Posterior cingulate gyrus (tissue), 11 donors: ENCODE measurements at places on chromosomes 2 and 18.

GRCh38 chr2:142136571-142136970 lies 5.8 kb upstream of the LRP1B start:
- DNase-seq: no peak

GRCh38 chr2:142874293-142874814 lies 3.1 kb upstream of the KYNU start:
- no peak for DNase-seq

DNA sequence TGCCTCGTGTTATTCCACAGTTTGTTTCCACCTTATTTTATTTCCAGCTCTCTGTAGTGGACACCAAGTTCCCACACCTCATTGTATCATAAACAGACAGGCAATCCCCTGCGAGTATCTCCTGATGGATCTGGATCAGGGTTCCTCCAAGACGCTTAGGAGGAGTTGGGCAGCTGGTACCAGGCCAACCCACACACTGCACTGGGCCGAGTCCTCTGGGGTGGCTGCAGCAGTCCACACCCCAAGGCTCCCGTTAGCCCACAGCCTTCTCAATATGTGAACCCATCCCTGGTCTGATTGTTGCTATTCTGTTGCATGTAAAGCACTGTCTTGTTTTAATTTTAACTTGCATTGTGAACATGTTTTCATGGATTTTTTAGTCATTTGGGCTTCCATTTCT lies 178.8 kb upstream of the RAB6C start:
- no peak for DNase-seq

DNA sequence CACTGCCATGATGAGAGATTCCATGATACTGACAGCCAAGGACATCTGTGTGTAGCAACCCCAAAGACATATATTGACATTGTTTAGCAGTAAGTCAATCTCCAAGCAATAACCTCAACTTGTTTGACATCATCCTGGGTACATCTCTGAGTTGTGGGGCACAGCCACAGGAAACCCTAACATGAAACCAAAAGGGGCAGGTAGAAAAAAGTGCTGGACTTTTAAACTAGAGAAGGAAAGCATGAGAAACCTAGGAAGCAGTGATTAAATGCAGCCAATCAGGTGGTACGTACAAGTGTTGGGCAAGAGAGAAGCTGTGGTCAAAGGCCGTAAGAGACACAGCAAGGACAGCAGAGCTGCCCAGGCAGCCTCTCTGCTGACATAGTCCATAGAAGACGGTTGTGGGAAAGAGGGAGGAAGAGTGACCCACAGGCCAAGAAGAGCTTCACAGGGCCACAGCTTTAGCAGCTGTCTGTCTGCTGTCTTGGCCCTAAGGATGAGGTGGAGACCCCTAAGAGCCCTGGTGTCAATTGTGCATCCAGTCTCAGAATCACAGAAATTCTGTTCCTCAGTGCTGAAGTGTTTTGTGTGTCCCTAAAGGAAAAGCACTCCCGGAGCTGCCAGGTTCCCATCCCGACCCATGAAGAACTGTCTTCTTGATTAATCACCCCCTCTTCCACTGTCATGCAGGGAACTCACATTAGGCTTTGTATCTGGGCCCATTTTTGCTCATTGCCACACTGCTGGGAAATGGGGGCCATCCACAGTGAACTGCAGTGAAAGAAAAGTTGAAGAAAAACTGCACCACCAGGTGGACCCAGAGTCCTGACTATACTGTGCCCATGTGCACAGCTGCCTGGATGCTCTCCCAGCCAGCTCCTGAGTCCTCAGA lies 25.4 kb upstream of the CHN1 start:
- DNase-seq: peak; percentile 34

DNA sequence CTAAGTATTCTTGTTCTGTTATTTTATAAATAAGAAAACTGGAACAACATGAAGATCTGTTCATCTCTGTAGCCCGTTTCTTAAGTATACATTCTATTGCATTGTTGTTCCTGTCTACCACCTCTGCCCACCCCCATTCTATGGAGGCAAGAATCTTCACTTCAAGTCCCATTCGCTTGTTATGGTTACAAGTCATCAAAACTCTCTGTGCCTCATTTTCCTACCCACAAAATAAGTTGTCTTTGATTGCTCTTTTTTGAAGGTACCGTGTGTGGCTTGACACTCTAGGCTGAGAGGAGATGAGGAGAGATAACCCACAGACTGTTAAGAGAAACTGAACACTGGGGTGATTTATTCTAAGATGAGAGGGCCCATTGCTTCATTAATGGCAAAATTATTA lies 2.9 kb upstream of the EVA1A start:
- no peak for DNase-seq

GRCh38 chr2:207847807-207848544 lies 78.3 kb upstream of the FZD5 start:
- DNase-seq: no peak

DNA sequence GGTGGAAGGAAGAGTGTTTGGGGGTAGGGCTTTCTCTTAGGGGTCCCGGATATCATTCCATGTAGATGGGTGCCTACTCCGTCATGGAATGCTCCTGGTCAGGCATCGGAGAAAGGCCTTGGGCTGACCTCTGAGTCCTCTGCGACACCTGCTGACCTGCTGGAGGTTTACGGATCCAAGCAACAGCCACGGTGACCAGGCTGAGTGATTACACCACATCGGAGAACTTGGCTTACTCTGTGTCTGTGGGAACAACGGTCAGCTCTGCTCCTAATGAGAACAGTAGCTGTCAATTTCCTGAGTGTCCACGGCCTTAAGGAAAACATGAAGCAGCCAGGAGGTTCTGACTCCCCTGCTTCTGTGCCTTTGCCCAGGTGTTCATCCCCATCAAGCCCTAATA lies 73.2 kb downstream of the TNP1 start:
- DNase-seq: no peak

DNA sequence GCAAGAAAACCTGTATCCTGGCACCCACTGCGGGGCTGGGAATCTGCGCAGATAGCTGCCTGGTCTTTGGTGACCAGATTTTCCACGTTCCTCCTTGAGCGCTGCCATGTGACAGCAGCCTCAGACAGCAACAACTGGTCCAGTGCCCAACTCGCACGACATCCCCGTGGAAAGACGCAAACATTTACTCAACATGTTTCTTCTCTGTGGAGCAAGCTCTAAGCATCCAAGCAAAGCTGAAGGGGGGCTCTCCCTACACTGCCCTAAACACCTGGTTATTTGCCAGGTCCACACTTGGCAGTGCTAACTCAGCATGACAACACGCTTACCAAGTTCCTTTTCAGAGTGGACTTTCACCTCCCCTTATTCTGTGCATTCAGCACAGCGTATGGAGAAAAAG lies 11.3 kb downstream of the ZNF516 start:
- DNase-seq: peak; percentile 56

DNA sequence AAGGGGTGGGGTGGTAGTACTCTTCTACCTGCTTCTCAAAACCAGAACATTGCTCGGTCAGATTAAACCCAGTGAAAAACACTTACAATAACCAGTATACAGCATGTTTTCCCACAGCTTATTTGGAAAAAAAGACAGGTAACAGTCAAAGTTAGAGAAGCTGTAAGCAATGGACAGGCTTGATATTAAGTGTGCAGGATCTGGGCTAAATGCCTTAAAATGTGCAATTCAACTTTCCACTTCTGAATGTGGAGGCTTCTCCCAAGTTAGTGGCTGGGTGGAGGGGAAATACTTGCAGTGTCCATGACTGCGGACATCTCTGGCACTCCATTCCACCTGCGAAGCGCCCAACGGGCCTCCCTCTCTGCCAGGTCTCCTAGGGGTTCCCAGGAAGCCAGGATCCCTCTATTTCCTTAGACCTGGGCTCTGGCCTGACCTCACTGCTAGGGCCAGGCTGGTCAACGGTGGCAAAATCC lies 5.3 kb downstream of the ZEB2 start:
- no peak for DNase-seq

GRCh38 chr18:51726614-51727013 lies 529.1 kb upstream of the MEX3C start:
- DNase-seq: no peak

DNA sequence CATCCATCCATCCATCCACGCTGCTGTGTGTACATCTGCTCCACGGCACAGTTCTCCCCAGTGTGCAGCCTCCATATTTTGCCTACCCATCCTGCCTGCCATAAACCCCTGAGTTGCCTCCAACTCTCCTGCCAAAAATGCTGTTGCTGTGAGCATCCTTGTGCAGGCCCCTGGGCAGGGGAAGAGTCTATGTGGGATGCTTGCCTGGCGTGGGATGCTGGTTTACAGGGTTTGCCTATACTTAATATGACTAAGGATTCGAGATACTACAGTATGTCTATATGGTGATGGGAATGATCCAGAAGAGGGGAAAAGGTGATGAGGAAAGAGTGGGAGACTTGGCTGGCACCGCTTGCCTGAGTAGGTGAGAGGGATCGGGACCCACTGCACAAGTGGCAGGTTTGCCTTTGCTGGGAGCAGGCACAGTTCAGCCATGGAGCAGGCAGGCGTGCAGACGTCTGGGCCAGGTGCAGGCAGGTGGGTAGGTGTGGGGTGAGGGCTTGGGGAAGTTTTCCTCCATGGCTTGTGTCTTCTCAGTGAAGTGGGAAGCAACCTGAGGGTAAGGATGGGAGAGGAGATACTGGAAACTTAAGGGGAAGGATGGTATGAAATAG lies 30.2 kb upstream of the FAHD2A start:
- DNase-seq: no peak

- DNase-seq: peak; percentile 26
These were observed 90.1 kb downstream of the NFATC1 start for GRCh38 chr18:79485788-79486355.

- no peak for DNase-seq
These were observed 86.8 kb downstream of the SEMA4F start for GRCh38 chr2:74740741-74741431.

DNA sequence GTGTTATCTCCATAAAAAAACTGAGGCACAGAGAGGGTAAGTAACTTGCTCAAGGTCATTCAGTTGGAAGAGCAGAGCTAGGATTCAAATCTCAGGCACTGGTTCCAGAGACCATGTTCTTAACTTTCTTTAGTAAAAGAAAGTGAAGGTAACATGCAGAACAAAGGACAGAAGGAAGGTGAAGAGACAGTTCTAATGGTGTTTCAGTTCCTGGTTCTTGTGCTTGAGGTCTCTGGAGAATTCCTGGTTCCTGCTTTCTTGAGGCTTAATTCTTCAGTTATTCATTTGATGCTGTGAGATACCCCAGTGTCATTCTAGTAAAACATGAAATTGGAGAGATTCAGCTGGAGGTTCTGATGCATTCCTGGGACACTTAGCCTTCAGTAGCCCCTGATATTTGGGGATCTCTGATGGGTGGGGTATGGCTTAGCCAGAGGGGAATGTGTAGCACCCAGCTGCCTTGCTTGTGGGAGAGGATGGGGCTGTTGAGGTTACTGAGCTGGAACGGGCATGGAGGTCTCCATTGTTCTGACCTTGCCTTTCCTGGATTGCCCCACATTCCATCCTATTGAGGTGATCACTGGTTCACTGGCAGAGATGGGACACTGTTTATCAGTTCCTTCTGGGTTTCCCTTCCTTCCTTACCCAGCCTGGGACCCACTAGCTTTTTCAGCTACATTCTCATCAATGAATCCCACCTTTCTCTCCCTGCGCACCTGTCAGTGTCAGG lies 46.8 kb downstream of the SEMA4F start:
- DNase-seq: no peak

DNA sequence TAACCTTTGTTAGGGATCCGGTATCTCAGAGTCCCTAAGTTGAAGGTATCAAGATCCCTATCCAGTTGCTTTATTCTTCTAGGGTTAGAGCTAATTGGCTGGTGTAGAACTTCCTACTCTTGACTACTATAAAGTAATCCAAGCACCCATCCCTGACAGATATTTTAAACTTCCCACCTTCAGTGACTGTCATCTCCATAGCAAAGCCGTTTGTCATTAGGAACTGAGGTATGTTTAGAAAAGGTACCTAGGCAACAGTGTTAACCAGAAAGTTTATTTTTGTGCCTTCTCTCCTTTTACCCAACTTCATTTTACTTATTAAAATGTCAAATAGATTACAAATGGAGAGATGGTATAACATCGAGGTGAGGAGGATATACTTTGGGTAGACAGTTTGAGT lies 4.5 kb downstream of the FAM117B start:
- no peak for DNase-seq

GRCh38 chr2:23220513-23221094 lies 164.4 kb upstream of the KLHL29 start:
- no peak for DNase-seq

DNA sequence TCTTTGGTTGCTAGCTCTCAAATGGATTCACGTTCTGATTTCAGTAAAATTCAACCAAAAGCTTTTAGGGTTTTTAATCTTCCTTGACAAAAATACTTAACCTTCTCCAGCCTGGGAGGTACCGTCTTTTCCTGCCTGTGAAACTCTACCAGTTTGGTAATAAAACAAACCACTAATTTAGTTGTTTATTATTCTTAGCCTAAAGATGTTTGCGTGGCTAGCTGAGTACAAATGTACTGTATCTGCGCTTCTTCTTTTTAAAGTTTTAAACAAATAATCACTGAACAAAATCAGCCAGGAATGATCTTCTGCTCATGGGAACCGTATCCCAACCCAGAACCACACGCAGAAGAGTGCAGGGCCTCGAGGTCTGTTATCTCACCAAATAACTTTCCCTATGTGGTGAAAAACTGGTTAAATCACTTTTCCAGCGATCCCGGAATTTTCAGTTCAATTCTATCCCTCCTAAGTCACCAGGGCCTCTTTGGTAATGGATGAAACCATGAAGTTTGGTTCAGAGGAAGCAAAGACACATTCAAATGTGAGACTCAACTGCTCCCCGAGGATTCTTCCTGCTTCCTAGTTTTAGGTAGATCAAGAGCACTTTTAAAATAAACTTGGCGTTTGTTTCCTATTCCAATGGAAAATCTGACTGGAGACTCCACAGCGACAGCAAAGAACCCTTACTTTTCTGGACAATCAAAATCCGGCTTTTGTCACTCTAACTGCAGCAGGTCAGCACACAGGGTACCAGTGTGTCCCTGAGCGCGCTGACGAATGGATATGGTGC lies 36.1 kb downstream of the BCL2 start:
- no peak for DNase-seq

- DNase-seq: no peak
These were observed 71.2 kb downstream of the TGFA start for GRCh38 chr2:70482401-70482800.

GRCh38 chr2:56803596-56803995 lies 619.8 kb downstream of the CCDC85A start:
- DNase-seq: no peak

DNA sequence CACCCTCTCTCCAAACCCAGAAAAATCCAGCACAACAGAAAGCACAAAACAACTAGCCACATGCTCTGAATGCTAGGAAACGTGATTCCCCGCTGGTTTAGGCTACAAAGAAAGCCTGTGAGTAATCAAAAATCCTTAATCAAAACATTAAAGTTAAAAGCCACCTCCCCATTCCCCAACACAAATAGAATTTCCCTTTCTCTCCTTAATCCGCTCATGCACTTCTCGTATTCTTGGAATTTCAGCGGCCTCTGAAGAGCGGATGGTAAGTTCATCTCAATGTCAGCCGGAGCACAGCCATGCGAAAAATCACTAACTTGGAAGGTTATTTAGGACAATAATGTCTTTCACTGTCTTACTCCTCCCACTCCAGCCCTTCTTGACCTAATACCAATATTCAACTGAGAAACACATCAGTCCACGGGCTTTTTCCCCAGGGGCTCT lies 126.7 kb downstream of the OSBPL1A start:
- DNase-seq: no peak

DNA sequence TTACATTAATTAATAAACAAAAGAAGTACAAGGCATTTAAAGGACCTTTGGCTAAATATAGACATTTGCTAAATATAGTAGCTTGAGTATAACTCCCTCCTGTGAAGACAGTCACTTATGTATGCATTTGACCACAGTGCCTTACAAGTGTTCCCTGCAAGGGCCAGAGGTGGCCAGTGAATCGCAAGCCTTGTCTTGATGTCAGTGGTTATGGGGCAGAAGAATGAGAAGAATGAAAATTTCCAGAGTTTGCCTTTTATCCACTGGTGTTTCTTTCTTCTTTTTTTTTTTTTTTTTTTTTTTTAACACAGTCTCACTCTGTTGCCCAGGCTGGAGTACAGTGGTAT lies 1.8 kb downstream of the LRRFIP1 start:
- DNase-seq: no peak
